ENCODE measurements at places on chromosomes 5 and 9. TPM values are rescaled to one million over a fixed set of nuclear protein-coding genes. Genes with fewer than 3 reads are reported as not detected.

DNA sequence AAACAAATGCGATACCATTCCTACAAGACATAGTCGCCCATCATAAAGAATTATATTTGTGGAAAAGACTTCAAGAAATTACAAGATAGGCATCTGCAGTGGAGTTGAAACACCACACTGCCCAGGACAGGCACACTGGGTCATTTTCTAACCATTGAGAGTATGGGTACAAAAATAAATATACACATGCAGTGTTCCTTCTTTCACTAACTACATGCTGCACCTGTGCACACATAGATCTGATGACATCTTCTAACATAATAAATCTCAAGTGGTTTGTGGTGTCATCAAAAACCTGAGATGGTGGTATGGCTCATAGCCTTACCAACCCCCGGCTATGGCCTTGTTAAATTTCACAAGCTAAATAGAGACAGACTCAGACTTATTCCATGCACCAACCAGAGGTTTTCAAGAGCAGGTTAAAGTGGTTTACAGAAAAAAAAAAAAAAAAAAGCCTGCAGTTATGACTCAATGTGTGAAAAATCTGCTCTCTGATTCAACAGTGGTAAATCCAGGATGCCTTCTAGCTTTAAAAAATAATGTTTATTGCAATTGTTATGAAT, 12.4 kb upstream of the NFIB start:
- no peak for DNase-seq

The CSF1R gene
- 14.3 TPM for total RNA-seq

The BTNL8 gene
- total RNA-seq, result not detected

The NDUFS6 gene
- 19.3 TPM for total RNA-seq

- no peak for DNase-seq
Measured at GRCh38 chr5:18882154-18882553, 1105.8 kb downstream of the CDH18 start.

DNA sequence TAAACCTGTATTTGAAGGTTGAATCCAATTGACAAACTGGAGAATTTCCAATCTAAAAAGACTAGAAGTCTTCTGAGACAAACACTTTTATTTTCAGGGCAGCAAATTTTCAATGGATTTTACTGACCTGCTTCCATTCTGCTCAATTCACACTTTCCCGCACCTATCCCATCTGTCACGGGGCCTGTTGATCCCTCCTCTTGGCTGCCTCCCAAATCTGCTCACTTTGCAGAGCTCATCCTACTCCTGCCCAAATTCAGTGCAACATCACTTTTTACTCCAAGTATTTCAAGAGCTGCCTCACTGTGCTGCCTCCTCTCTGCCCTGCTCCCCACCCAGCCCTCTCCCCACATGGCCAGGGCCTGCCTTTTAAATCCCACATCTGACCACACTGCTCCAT, 35.1 kb downstream of the GOLM1 start:
- DNase-seq, result no peak

GRCh38 chr5:169356811-169357210, 55.9 kb upstream of the SLIT3 start:
- DNase-seq, result no peak

DNA sequence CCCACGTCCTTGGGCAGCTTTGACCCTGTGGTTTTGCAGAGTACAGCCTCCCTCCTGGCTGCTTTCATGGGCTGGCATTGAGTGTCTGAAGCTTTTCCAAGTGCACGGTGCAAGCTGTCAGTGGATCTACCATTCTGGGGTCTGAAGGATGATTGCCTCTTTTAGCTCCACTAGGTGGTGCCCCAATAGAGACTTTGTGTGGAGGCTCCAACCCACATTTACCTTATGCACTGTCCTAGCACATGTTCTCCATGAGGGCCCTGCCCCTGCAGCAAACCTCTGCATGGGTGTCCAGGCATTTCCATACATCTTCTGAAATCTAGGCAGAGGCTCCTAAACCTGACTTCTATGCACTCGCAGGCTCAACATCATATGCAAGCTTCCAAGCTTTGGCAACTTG, 644.2 kb upstream of the CDH9 start:
- no peak for DNase-seq

DNA sequence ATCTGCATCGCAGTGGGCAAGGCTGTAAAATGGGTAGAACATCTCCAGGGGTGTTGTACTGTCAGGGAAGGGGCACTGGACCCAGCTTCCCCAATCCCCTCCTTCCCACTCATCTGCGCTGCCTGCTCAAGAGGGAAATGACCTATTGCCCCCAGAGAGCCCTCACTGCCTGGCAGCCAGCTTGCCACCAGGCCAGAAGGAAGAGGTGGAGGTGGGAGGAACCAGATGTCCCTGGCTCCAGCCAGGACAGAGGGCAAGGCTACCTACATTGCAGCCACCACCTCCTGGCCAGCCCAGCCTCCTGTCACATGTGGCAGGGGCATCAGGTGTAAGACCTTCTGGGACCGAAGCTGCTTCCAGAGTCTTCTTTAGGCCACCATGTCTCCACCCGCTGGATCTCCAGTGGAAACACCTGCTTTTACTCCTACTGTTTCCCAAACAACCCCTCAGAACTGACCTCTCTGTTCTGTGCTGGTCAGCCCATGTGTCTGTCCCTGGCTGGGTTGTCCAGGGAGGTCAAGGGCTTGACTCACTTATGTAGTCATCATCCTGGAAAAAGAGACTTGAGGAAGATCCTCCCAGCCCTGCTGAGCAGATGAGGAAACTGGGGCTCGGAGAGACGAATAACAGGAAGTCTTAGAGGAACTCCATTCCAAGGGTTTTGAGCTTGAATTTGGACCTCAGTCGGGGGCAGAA, 42.3 kb downstream of the JADE2 start:
- DNase-seq, result peak; percentile 36

GRCh38 chr5:141135718-141136266, 786 bp downstream of the PCDHB5 start:
- DNase-seq, result no peak

DNA sequence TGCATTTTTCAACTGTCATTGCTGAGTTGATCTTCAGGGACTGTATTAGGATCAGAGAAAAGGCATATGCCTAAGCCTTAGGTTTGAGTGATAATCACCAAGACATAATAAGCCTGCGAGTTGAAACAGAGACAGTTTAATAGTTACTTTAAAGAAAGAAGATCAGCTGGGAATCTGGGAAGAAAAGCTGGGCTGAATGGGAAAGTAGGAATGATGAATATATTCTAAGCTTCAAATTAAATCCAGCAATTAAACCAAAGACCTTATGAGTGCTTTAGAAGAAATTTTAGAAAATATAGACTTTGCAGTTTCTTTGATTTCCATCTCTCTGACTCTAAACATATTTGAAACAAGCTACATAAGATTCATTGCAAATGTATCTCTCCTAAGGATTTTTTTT, 222.3 kb downstream of the ENC1 start:
- no peak for DNase-seq

- peak; percentile 80 for DNase-seq
Measured at GRCh38 chr5:67636091-67636490, 439.5 kb upstream of the CD180 start.

GRCh38 chr9:133897675-133898074, 94.4 kb downstream of the VAV2 start:
- DNase-seq, result no peak

DNA sequence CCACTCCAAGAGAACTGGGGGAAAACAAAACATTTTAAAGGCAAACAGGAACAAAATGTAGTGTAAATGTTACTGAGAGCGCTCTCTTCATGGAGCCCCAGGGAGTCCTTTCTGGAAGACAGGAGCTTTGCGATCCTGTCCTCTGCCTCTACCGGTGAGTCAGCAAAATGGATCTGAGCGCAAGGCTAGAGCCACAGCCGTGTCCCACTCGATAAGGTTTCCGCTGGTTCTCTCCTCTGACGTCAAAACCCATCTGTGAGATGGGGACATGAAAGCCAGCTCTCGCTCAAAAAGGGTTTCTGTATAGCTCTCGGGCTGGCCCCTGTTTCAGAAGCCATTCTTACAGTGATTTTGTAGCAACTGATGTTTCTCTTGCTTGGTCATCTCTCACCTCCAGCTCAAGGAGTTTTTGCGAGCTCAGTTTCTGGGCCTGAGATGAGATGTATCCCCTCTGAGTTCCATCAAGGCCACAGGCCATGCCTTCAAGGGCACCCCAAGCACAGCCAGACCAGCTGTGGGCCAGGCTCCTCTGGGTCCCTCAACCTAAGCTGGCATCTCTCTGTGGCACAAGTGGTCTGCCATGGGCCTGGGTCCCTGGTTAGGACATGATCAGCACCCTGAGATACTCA, 101.6 kb downstream of the FSTL4 start:
- no peak for DNase-seq

GRCh38 chr5:7010591-7010990, 297.4 kb downstream of the TENT4A start:
- no peak for DNase-seq

The IER5L gene
- 15.4 TPM for total RNA-seq

The FBLL1 gene
- 0.23 TPM for total RNA-seq

- DNase-seq, result no peak
Measured at GRCh38 chr5:1648806-1649205, 125.0 kb upstream of the LPCAT1 start.

DNA sequence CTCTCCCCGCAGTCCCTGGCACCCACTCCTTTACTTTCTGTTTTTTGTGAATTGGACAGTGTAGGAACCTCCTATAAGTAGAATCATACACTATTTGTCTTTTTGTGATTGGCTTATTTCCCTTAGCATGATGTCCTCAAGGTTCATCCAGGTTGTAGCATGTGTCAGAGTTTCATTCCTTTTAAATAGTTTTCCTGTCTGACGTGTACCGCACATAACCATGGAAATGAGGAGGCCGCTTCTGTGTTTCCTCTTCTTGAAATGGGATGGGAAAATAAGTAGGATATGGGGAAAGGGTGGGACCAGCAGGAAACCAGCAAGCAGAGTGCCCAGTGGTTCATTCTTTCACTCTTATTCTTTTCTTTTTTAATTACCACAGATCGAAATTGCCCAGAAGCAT, 72.6 kb upstream of the ENTREP1 start:
- no peak for DNase-seq

The KIF4B gene
- not detected for total RNA-seq

- no peak for DNase-seq
Measured at GRCh38 chr5:126182971-126183695, 240.1 kb upstream of the GRAMD2B start.

DNA sequence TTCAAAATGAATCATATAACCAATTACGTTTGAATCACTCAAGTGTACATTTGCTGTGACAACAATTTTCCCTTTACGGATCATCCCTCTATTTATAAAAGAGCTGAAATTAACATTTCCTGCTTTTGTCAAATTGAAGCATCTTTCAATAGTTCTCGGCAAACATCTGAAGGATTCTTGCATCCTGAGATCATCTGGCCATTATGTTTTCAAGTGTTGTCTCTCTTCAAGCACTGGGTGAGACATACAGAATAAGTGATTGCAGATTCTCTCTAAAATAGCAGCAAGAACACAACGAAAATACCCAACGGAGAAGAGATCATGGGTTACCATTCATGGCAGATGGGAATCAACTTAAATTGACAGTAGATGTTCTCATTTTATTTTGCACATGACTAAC, 283.4 kb upstream of the GRAMD2B start:
- no peak for DNase-seq

GRCh38 chr5:66170195-66170919, 26.3 kb downstream of the SREK1 start:
- no peak for DNase-seq

The NUTM2G gene
- total RNA-seq, result not detected

DNA sequence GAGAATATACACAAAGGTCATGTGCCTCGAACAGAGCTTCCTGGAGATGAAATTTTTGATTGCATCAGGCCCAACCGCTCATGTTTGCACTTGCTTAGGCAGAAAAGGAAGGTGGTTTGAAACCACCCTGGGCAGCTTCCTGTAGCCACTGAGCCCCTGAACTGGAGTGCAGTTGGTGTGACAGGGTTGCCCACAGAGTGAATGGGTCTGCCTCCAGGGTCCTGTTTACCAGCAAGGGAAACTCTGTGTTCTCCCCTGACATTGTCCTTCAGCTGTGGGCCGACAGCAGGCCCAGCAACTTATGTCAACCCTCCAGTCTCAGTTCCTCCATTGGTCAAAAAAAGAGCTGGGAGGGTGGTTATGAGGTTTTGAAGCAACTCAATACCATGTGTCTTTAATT, 289.6 kb downstream of the KIF4B start:
- no peak for DNase-seq

- no peak for DNase-seq
Measured at GRCh38 chr5:24742334-24742733, 97.6 kb upstream of the CDH10 start.

DNA sequence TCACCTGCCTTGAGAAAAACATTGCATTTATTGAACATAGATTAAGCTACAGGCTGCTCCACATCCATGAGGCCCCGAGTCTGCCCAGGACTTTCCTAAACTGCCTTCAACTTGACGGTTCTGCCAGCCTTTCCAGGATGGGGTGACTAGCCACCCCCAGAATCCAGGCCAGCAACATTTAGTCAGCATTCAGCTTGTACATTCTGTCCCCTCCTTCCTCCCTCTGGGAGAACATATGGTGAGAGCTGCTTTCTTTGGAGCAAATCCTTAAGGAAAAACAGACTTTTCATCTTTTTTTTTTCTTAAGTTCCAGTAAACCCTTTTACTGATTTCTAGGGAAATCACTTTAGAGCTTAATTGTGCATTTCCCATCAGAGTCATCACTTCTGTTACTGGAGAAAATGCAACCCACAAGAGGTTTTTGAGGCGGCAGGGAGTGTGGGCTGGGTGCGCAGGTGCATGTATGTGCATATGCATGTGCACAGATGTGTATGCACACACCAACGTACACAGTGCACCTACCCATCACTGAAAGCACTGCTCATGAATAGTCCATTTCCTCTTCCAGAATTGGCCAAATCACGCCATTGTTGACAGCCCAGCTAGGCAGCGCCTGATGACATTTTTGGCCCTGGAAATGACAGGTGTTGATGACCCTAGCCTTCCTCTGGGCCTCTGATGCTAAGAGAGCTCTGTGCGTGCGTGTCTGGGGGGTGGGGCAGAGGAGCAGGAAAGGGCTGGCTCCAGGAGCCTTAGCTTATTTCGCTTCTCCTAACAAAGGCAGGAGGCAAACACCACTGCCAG, 145.6 kb downstream of the HSD17B3 start:
- DNase-seq, result no peak

DNA sequence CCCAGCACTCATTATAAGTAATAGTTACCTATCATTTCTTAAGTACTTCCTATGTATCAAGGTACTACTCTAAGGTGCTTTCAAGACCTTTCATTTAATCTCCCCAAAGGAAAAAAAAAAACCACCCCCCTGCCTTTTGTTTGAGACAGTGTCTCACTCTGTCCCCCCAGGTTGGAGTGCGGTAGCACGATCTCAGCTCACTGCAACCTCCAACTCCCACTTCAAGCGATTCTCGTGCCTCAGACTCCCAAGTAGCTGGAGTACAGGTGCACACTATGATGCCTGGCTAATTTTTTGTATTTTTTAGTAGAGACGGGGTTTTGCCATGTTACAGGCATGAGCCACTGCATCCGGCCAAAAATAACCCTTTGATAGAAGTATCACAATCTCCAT, 29.9 kb downstream of the SERINC5 start:
- no peak for DNase-seq

DNA sequence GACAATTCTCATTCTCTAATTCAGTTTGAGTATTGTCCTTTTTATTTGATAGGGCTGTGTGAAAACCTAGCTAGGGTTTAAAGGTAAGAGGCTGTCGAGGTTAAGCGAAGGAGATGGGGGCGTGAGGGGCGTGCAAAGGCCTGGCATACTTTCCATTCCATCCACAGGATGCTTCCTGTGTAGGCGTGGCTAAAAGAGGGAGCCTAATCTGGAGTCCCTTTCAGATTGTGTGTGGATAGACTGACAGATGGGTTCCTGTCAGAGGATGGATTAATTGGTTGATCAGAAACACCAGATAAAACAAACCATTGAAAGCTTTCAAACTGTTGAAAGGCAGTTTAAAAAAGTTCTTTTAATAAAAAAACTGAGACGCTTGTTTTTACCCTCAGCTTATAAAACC, 1.1 kb upstream of the ELL2 start:
- peak; percentile 22 for DNase-seq

The DDX4 gene
- total RNA-seq, result not detected
